ENCODE measurements at places on chromosomes 5 and 9.

GRCh38 chr5:61307611-61308010 is 24.4 kb upstream of the ZSWIM6 start:
- no peak for DNase-seq
- no peaks in the 10 kb centered on the region for H3K4me1 ChIP-seq
- H3K36me3 ChIP-seq: no peaks in the 10 kb centered on the region
- H3K27me3 ChIP-seq: peaks cover 5% of the 10 kb centered on the region

DNA sequence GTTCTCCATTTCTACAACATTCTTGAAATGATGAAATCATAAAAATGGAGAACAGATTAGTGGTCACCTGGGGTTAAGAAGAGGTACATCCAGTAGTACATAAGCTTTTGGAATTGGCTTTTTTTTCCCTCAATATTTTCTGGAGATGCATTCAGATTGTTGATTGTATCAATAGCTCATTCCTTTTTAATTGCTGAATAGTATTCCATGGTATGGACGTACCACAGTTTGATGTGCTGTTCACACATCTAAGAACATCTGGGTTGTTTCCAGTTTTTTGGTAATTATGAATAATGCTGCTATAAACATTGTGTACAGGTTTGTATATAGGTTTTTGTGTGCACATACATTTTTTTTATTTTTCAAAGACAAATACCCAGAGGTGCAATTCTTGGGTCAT is 130.0 kb downstream of the PPP2R2B start:
- H3K27me3 ChIP-seq: no peaks in the 10 kb centered on the region
- no peak overlapping the region for H3K27ac ChIP-seq
- H3K4me3 ChIP-seq: no peak overlapping the region
- H3K36me3 ChIP-seq: no peaks in the 10 kb centered on the region
- H3K4me1 ChIP-seq: peaks cover 15% of the 10 kb centered on the region

DNA sequence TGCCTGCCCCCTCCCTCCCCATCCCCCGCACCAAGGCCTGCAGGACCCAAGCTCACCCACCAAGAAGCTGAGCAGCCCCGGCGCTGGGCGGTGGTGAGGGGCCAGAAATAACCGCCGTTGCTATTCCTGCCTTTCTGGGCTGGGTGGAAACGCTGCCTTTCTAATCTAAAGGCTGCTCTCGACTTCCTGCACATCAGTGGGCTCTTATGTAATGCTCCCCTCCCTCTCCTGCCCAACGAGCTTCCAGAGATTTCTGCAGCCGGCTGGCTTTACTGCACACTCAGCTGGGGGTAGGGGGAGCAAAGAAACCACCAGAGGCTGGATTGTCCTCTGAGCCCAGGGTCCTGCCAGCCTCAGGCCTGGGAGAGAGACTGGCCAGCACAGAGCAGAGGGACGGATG is 6.9 kb upstream of the EGR1 start:
- H3K4me1 ChIP-seq: peaks cover 13% of the 10 kb centered on the region
- no peak overlapping the region for H3K4me3 ChIP-seq

DNA sequence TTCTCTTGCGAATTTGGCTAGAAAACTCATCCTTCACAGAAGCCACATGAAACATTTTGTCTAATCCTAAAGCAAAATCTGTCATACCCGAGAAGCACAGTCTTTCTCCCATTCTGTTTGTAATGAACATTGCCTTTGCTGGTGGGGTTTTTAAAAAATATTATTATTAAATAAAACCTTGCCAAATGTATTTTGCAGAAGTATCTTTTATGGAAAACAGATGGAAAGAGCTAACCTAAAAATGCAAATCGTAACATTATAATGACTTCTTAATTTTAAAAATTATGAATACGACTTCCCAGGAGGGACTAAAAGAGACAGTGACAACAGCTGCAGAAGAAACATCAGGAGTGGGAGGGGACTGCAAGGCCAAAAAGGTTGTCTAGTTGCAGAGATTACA is 246.3 kb upstream of the TAS2R1 start:
- H3K27ac ChIP-seq: no peak overlapping the region
- no peak overlapping the region for H3K4me3 ChIP-seq
- no peaks in the 10 kb centered on the region for H3K4me1 ChIP-seq
- H3K36me3 ChIP-seq: no peaks in the 10 kb centered on the region
- no peak for DNase-seq

GRCh38 chr5:7801891-7802614 is 48.9 kb downstream of the CFAP90 start:
- H3K4me3 ChIP-seq: no peak overlapping the region
- H3K4me1 ChIP-seq: no peaks in the 10 kb centered on the region
- H3K36me3 ChIP-seq: no peaks in the 10 kb centered on the region
- DNase-seq: no peak
- no peak overlapping the region for H3K27ac ChIP-seq

DNA sequence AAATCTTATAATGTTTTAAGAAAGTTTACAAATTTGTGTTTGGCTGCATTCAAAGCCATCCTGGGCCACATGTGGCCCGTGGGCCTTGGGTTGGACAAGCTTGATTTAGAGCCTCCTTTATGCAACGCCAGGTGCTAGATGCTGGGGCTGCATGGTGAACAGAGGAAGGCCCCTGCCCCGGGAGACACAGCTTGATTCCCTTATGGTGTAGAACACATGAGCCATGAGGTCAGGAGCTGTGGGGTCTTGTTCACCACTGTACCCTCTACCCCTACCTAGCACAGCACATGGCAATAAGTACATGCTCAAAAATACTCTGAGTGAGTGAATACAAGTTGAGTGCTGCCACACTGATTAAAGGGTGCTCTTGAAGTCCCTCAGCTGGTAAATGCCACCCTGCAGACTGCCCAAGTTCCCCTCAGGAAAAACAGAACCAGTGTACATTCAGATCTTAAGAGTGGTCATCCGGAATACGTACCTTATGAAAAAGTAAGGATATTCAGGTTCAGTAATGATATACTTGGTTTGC is 71.9 kb downstream of the ARRDC3 start:
- peaks cover 5% of the 10 kb centered on the region for H3K36me3 ChIP-seq
- H3K4me3 ChIP-seq: no peak overlapping the region
- H3K4me1 ChIP-seq: no peaks in the 10 kb centered on the region
- DNase-seq: no peak
- H3K27ac ChIP-seq: no peak overlapping the region

- no peaks in the 10 kb centered on the region for H3K27me3 ChIP-seq
- peaks cover 35% of the 10 kb centered on the region for H3K4me1 ChIP-seq
- no peak for DNase-seq
- no peaks in the 10 kb centered on the region for H3K36me3 ChIP-seq
Observed at GRCh38 chr9:3507395-3508077, 18.3 kb downstream of the RFX3 start.

DNA sequence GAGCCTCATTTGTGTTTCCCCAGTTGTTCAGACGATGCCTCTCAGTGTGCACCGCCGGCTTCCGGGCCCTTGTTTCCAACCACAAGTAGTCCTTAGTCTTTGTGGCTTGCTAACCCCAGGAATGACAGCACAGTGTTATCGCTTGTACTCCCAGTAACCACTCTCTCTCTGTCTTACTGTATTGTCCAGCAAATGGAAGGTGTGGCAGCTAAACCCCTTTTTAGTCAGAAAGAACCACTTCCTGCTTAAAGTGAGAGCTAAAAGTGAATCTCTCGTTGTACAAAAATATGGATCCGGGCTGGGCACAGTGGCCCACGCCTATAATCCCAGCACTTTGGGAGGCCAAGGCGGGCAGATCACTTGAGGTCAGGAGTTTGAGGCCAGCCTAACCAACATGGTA is 61.3 kb downstream of the ENC1 start:
- no peak overlapping the region for H3K27ac ChIP-seq
- peaks cover 2% of the 10 kb centered on the region for H3K27me3 ChIP-seq
- H3K4me3 ChIP-seq: no peak overlapping the region
- DNase-seq: no peak
- H3K4me1 ChIP-seq: no peaks in the 10 kb centered on the region

- no peaks in the 10 kb centered on the region for H3K36me3 ChIP-seq
- no peaks in the 10 kb centered on the region for H3K4me1 ChIP-seq
- DNase-seq: no peak
- H3K4me3 ChIP-seq: no peak overlapping the region
- H3K27me3 ChIP-seq: no peaks in the 10 kb centered on the region
- H3K27ac ChIP-seq: no peak overlapping the region
Observed at GRCh38 chr9:125997196-125997823, 250.1 kb downstream of the PBX3 start.

DNA sequence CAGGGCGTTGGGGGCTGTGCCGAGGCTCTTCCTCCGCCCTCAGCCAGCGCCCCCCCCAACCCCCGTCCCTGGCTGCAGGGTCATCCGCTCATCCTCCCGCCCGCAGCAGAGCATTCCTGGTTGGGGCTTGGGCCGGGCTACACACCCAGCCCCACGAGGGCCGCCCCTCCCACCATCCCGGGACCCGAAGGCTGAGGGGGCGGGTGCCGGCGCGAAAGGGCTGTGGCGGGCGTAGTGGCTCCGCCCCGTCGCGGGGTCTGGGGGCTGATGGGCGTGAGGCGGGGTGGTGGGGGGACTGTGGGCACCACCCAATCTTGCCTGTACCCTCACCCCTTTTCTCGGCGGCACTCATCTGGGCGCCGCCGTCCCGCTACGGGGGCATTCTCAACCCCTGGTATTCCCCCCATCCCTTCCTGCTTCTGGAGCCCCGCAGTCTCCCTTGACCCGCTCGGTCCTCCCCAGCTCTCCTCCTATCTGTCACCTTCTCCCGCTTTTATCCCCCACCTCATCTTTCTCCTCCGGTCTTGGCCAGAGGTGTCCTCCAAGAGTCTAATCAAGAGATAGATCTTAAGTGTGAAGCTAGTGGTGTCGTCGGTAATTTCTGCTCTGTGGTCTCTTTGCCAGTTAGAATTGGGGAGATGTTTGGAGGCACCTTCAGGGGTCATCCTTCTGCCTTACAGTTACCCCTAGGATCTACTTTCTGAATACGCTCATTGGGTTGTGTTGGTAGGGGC is 1.6 kb downstream of the FER start:
- H3K36me3 ChIP-seq: no peaks in the 10 kb centered on the region
- H3K27ac ChIP-seq: peak overlapping the region; percentile 92
- peaks cover 2% of the 10 kb centered on the region for H3K27me3 ChIP-seq

DNA sequence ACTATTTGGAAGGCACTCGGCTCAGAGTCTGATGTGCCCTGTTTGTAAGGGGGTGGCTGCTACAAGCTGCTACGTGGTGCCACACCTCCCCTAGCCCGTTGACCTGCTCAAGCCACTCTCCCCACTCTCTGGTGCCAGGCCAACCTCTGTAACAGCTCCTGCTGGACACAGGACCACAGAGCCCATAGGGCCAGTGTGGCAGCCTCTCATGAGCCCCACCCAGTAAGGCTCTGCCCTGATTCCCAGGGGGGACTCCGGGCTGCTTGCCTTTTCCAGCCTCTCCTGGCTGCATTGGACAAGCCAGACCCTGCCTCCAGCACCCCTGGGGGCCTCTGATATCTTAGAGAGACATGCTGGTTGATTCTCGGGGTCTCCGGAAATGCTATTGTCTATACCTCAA is 53.3 kb upstream of the ANGPTL2 start:
- H3K4me3 ChIP-seq: no peak overlapping the region
- peak; percentile 9 for DNase-seq
- H3K36me3 ChIP-seq: no peaks in the 10 kb centered on the region
- no peak overlapping the region for H3K27ac ChIP-seq
- peaks cover 9% of the 10 kb centered on the region for H3K4me1 ChIP-seq

GRCh38 chr9:79185866-79186265 is 385.9 kb upstream of the TLE4 start:
- no peak overlapping the region for H3K27ac ChIP-seq
- H3K36me3 ChIP-seq: no peaks in the 10 kb centered on the region

DNA sequence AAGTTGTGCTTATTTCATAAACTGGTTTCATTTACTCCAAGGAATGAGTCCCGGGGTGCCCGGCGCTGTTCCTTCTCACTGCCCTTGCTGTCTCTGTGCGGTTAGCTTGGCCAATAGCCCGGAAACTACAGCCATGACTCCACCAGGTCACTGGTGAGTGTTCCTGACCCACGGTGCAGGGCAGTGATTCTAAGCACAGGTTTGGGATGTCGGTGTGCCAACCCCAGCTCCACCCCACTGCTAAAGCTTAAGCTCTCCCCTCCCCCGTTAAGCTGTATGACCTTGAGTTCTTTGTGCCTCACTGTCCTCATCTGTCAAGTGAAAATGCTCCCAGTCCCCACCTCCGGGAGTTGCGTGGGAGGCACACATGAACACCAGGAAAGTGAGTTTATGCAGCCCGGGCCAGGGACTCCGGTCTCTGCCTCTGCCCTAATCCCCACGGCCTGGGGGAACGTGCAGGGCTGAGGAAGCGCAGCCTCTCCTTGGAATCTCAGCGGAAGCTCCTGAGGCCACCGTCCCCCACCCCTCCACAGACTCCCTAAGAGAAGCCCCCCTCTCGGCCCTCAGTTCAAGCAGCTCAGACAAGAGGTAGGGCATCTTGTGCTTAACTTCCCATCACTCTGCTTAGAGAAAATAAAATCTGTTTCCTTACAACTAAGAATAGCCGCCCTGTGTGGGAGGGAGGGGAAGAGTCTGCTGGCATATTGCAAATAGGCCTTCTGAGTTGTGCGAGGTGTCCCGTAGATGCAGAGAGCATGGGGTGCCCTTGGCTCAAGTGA is 92.0 kb upstream of the RAI14 start:
- H3K27me3 ChIP-seq: peaks cover 3% of the 10 kb centered on the region
- H3K4me1 ChIP-seq: no peaks in the 10 kb centered on the region
- no peak overlapping the region for H3K4me3 ChIP-seq
- H3K27ac ChIP-seq: no peak overlapping the region
- no peak for DNase-seq
- H3K36me3 ChIP-seq: no peaks in the 10 kb centered on the region

- no peak overlapping the region for H3K4me3 ChIP-seq
- H3K27me3 ChIP-seq: peaks cover 1% of the 10 kb centered on the region
- no peak for DNase-seq
- peak overlapping the region; percentile 40 for H3K27ac ChIP-seq
- H3K4me1 ChIP-seq: peaks cover 5% of the 10 kb centered on the region
Observed at GRCh38 chr9:107730666-107731065, 241.1 kb upstream of the KLF4 start.

- peaks cover under 1% of the 10 kb centered on the region for H3K27me3 ChIP-seq
- H3K36me3 ChIP-seq: no peaks in the 10 kb centered on the region
Observed at GRCh38 chr9:74277532-74277931, 219.6 kb upstream of the RORB start.

DNA sequence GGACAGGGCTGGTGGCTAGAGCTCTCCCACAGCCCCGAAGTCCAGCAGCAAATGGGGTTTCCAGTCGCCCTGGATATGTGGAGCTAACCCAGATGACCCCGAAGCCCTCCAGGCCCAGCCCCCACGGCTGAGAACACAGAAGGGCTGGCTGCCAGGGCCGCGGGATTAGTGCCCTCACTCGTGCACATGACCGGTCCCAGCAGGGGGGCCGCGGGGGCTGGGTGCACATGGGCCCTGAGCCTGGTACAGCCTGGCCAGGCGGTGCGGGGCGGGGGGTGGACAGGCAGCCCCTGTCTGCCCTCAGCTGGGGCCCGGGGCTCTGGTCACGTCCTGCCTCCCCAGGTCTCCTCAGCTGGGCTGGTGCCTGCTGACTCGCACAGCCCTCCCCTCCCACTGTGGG is 5.9 kb downstream of the SSNA1 start:
- no peak overlapping the region for H3K4me3 ChIP-seq
- DNase-seq: no peak
- no peak overlapping the region for H3K27ac ChIP-seq
- peaks cover 2% of the 10 kb centered on the region for H3K4me1 ChIP-seq

DNA sequence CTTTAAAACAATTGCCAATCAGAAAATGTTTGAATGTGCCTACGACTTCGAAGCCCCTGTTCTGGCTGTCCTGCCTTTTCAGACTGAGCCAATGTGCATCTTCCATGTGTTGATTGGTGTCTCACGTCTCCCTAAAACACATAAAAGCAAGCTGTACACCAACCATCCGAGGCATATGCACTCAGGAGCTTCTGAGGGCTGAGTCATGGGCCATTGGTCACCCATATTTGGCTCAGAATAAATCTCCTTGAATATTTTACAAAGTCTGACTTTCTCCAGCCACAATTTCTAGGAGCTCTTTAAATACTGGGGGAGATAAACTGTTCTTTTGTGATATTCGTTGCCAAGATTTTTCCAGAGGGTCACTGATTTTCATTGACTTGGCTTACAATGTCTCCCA is 53.9 kb downstream of the C9orf57 start:
- H3K36me3 ChIP-seq: peaks cover 5% of the 10 kb centered on the region
- no peak overlapping the region for H3K27ac ChIP-seq
- H3K27me3 ChIP-seq: peaks cover 2% of the 10 kb centered on the region

All from glutamatergic neuron (in vitro differentiated cells).